ENCODE measurements at places on chromosomes 7 and 10. TPM values are rescaled to one million over a fixed set of nuclear protein-coding genes. Genes with fewer than 3 reads are reported as not detected.

DNA sequence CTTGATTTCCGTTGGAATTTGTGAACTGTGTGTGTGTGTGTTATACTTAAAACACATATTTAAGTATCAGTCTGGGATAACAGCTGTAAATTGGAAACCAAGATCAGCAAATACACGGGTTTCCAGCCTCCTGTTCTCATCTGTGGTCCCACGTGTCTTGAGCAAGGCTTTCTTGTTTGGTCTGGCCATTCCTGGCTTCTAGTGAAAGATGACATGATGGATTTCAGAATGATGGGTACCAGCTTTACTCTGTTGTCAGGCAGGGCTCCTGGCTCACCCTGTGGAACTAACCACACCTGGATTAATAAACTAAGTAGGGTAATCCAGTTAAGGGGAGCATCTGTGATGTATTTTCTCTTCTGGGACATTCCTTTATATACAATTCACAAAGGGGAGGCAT, 346.2 kb upstream of the AOAH start:
- DNase-seq = no peak

DNA sequence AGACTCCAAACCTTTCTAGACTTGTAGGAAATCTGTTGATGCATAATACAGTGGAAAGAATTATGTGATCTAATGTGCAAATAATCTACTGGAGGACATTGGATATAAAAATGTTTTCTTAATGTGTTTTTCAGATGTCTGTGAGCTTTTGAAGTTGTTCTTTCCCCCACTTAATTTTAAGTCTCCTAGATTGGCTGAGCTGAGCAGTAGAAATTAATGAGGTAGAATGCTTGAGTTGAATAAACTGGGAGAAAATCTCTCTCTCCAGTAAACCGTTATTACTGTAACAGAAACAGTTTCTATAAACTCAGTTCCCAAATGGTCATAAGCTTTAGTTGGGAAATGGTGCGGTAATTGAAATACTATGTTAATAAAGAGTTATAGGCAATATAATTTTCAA, 15.7 kb downstream of the CSGALNACT2 start:
- no peak for DNase-seq

DNA sequence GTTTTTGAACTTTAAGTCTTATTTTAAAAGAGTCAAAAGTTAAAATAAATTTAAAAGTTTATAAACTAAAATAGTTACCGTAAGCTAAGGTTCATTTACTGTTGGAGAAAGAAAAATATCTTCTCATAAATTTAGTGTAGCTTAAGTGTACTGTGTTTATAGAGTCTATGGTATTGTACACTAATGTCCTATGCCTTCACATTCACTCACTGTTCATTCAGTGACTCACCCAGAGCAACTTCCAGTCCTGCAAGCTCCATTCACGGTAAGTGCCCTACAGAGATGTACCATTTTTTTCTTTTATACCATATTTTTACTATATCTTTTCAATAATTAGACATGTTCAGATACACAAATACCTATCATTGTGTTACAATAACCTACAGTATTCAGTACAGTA, 97.6 kb downstream of the PTN start:
- DNase-seq = no peak

Gene TBX20
- 0.69 TPM for total RNA-seq

Gene TMED4
- 98.5 TPM for total RNA-seq

All from GM23338 (cell line).